Coronary artery (tissue), 2 donors: ENCODE measurements at places on chromosomes 3 and 15.

DNA sequence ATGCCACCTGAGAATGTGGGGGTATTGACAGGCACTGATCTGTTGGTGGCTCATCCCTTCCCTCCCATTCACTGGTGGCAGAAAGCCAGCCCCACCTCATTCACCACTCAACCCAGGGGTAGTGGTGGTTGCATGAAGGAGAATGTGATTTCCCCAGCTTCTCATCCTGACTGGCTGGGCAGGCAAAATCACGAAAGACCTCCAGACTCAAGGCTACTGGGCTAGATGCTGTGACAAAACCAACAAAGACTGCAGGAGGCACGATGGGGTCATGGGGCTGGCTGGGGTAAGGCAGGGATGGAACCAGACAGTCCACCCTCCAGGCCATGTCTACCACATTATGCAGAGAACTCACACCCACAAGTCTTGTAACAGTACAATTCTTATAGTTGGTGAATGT is 33.9 kb downstream of the FSTL1 start:
- peak; percentile 75 for DNase-seq

- DNase-seq: no peak
These were observed 8.7 kb upstream of the PAQR9 start for GRCh38 chr3:142972092-142972753.

GRCh38 chr3:63952248-63952594 is 40.0 kb upstream of the SCAANT1 start:
- no peak for DNase-seq

GRCh38 chr15:43232289-43232874 is 11.6 kb upstream of the EPB42 start:
- no peak for DNase-seq

GRCh38 chr3:58249358-58250092 is 11.9 kb downstream of the ABHD6 start:
- DNase-seq: no peak
